T follicular helper cell (primary cell): ENCODE measurements at places on chromosomes 2 and 18.

DNA sequence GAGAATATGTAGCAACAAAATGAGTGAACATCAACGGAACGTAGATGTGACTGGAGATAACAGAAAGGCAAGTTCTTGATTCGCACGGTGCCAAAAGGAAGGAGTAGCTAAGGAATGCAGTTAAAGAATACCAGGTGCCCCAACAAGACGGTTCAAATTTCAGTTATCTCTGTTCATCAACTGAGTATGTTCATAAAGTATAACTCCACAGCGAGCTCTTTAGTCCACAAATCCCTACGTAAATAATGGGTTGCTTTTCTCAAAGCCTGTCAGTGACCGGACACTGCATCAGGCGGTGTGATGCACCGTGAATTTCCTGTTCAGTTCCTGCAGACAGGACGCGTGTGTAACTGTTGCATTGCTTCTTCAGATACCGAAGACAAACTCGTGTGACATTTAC, 91.8 kb downstream of the NOL10 start:
- no peak for DNase-seq

DNA sequence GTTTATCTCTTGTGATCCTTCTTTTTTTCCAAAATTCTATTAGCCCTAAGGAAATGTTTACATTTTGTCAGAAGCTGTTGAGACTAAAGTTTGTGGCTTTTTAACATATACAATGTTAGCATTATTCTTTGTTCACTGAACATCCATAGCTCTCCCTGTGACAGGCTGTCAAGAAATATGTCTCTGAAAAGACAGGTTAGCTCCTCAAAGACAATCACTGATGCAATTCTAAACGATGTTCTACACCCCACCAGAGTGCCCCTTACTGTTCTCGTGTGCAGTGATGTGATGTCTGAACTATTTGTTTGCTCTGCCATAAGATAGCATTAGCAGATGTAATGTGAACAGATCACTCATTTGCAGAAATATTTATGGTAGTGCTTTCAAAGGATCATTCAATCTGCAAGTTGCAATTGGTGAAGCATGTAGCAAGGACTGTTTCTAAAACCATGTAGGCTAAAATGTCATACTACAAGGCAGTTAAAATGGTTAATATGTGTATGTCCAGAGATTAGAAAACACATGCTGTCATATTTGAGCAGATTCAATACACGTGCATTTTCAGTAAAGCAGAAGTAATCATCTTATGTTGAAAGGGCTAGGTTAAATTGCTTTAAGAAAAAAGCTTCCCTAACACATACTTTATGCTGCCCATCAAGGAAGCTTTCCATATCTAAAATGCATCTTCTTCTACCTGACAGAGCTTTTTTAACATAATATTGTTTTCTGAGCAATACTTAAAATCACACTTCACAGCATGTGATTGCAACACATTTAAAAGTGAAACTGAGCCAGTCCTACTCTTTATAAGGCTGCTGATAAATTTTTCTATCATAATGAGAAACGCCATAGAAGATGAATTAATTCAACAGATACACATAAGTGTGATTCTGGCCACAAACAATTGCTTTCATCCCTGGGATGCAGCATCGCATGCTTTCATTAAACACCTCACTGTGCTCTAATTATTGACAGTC, 285.7 kb upstream of the UBE2E3 start:
- DNase-seq = no peak

GRCh38 chr18:49934457-49934856, 121.1 kb upstream of the ACAA2 start:
- DNase-seq = no peak

- DNase-seq = no peak
These were observed 113.8 kb downstream of the GALNT1 start for GRCh38 chr18:35695384-35695783.

DNA sequence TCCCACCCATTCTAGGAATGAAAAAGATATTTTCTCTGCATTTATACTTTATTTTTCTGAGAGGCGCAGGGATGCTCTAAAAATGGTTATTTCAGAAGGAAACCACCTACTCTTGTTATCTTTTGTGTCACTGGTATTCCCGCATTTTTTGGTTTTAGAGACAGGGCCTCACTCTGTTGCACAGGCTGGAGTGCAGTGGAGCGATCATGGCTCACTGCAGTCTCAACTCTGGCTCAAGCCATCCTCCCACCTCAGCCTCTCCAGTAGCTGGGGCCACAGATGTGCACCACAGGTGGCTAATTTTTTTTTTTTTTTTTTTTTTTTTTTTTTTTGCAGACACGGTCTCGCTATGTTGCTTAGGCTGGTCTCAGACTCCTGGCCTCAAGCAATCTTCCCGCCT, 135.9 kb downstream of the NCK2 start:
- DNase-seq = no peak

DNA sequence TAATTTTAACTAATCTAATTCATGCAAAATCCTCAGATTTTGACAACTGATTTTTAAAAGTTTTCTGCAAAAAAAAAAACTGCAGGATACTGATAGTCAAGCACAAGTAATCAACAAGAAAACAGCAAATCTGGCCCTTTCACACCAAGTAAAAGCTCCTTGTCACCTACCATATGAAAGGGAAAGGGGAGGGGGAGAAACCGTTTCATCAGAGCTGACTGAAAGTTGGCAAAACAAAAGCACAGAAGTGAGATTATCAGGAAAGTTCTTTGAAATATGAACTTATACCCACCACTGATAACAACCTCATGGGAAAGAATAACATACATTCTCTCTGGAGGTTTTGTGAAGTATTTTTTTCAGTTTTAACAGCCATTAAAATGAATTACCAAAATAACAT, 38.7 kb downstream of the ZNF521 start:
- DNase-seq = no peak
